ENCODE measurements at places on chromosomes 1 and 21. TPM values are rescaled to one million over a fixed set of nuclear protein-coding genes. Genes with fewer than 3 reads are reported as not detected.
A peak's percentile ranks its signal among the peaks of the same experiment; 100 is the strongest.

DNA sequence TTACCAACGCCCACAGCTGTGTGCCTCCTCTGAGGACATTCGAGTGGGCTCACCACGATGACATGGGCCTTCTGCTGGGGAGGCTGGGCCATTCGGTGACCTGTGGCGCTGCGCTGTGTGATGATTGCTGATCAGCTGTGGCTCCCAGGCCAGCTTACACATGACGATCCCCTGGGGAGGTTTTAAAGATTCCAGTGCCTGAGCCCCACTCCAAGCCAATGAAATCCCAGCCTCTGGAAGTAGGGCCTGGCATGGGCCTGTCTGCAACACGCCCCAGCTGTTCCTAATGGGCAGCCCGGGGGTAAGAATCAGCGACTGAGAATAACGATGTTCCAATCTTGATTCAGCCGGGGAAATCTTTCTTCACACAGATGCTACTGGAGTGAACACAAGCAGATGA, 153.7 kb downstream of the KCNJ6 start:
- no peak for DNase-seq

DNA sequence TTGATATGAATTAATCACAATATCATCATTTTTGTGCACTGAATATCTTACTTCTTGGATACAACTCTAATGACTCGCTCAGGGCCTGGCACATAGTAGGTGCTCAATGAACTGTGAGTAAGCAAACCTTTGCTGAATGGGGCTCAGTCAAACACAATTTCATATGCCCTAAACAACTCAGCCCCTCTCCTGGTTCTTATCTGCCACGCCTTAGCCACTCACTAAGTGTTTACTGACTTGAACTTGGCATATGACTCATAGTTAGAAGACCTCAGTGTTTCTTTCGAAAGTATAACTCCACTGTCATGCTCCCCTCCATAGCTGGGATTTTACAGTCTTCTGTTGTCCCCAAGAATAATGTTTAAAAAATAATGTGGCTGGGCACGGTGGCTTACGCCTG, 4.8 kb upstream of the IFNLR1 start:
- no peak for DNase-seq

DNA sequence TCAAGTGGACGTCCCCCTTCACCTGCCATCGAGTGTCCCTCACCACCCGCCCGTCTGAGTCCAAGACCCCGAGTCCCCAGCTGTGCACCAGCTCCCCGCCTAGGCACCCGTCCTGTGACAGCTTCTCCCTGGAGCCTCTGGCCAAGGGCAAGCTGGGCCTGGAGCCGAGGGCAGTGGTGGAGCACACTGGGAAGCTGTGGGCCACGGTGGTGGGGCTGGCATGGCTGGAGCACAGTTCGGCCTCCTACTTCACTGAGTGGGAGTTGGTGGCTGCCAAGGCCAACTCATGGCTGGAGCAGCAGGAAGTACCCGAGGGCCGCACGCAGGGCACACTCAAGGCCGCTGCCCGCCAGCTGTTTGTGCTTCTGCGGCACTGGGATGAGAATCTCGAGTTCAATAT, 63.2 kb downstream of the VWA5B1 start:
- no peak for DNase-seq

GRCh38 chr1:168613038-168613451, 36.6 kb downstream of the XCL1 start:
- no peak for DNase-seq

Gene GPA33
- total RNA-seq, result 0.15 TPM

GRCh38 chr1:162861101-162861500, at the start of gene CCDC190:
TSS of gene CCDC190 (minus strand) at chr1:162861175. CDS start at chr1:162859646, 1,529 bp downstream.
- DNase-seq, result no peak

- DNase-seq, result peak; percentile 53
Measured at GRCh38 chr1:111948209-111949171, 41.0 kb downstream of the KCND3 start.

GRCh38 chr1:6034750-6035096, 11.0 kb upstream of the KCNAB2 start:
- no peak for DNase-seq

GRCh38 chr21:17758683-17759082, 60.5 kb downstream of the C21orf91 start:
- DNase-seq, result no peak

Gene MYCL
- total RNA-seq, result 5.3 TPM

- no peak for DNase-seq
Measured at GRCh38 chr1:187009320-187009719, 180.6 kb downstream of the PLA2G4A start.

Gene OR2T11
- not detected for total RNA-seq

GRCh38 chr1:75394386-75395139, 216.4 kb downstream of the SLC44A5 start:
- DNase-seq, result no peak

DNA sequence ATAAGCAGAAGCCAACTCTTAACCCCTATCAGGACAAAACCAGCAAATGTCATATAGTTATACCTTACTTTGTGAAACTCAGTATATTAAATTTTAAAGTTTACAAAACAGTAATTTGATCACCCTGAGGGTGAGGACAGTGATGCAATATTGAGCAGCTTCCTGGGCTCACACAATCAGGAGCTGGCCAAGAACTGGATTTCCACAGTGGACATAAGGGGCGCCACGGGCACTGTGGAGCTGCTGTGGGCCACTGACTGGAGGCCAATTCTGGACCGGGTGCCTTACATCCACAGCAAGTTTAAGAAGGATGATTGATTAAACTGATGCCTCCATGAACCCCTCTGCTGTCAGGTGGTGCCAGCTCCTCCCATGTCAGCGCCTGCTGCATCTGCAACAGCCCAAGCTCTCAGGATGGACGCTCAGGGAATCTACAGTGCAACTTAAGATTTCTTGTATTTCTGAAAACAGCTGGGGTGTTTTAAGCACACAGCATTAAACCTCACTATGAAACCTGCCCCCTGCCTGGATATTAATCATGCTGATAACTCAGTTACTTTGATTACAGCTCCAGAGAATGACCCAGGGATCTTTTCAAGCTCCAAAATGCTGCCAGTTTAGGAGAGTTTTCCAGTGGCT, 55.9 kb downstream of the TOR3A start:
- no peak for DNase-seq

GRCh38 chr1:207427832-207428585, 26.1 kb upstream of the CR2 start:
- DNase-seq, result no peak

DNA sequence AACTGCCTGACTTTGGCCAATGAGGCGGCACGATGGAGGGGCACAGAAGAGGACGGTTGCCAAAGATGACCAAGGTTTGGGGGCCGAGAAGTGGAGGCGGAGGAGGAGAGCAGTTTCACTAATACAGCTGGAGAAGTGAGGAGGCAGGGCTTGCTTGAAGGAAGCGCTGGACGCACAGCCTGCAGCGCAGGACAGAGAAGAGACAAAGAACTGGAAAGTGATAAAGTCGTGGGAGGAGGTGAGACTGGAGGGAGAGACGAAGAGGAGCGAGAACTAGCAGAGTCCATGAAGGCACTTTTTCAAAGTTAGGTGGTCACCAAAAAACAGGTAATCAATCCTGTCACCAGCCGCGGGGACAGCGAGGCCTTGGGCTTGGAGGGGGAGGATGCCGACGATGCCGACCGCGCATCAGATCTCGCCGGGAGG, 771 bp downstream of the PACC1 start:
- no peak for DNase-seq

Gene REN
- total RNA-seq, result not detected

DNA sequence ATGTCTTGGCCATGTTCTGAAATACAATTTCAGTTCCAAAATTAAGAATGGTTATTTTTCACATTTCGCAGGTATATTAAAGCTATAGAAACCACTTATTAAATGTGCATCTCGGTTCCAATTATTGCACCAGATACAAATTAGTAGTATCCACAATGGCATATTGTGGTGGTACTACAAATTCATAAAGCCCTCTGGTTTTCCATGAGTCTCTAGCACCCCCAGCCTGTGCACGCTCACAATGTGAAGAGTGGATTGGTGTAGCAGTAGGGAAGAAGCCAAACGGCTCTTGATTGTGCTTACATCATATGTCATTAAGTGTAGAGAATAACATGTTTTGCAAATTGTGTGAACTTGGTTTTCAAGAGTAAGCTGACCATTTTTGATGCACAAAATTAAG, 1.9 kb upstream of the BRINP3 start:
- DNase-seq, result no peak

DNA sequence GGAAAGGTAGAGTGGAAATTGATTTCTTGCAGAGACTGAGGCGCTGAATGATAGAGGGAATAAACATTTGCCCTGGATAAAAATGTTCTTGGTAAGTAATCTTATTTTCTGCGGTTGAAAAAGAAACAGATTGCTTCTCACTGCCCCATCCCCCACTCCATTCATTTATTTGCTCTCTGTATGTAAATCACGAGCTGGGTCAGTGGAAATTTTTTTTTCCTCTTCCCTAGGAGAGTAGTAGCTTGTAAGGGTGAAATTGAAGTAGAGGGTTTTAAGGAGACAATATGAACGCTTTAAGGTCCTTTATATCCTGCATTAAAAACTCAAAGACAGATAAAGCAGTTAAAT, 1.4 kb upstream of the BRINP3 start:
- no peak for DNase-seq

Gene CFHR1
- not detected for total RNA-seq

GRCh38 chr1:18947570-18947969, 8.9 kb downstream of the IFFO2 start:
- no peak for DNase-seq

Gene TTC24
- not detected for total RNA-seq

DNA sequence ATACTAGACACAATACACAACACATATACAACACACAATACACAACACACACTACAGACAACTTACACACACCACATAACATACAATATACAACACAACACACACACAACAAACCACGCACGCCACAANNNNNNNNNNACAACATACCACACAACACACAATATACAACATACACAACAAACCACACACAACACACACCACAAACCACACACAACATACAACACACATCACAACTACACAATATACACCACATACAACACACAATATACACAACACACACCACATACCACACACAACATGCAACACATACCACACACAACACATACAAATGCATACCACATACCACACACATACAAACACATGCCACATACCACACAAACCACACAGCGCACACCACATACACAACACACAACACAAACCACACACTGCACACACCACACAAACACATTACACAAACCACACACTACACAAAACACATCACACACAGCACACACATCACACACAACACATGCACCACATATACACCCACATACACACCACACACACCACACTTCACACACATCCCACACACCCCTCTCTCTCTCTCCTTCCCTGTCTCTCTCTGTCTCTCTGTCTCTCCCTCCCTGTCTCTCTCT, 108.3 kb downstream of the ETS2 start:
- no peak for DNase-seq

GRCh38 chr1:230250666-230251065, 175.5 kb downstream of the PGBD5 start:
- DNase-seq, result no peak

Gene ANXA9
- 3.6 TPM for total RNA-seq

Gene LCE1B
- not detected for total RNA-seq

Gene PKN2
- total RNA-seq, result 60.3 TPM

DNA sequence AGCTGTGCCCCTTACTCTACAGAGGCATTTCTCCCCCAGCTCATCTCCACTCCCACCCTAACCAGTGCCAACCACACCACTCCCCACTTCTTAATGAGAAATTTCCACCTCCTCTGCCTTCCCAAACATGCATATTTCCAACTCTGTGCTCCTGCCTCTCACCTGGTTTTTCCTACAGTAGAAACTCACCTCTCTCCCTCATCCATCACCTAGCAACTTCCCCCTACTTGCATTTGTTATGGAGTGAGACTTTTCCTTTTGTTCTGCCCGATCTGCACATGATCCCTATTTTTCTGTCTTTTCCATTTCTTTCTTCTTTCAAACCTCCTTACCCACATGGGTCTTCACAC, 11.9 kb downstream of the RGS8 start:
- no peak for DNase-seq

DNA sequence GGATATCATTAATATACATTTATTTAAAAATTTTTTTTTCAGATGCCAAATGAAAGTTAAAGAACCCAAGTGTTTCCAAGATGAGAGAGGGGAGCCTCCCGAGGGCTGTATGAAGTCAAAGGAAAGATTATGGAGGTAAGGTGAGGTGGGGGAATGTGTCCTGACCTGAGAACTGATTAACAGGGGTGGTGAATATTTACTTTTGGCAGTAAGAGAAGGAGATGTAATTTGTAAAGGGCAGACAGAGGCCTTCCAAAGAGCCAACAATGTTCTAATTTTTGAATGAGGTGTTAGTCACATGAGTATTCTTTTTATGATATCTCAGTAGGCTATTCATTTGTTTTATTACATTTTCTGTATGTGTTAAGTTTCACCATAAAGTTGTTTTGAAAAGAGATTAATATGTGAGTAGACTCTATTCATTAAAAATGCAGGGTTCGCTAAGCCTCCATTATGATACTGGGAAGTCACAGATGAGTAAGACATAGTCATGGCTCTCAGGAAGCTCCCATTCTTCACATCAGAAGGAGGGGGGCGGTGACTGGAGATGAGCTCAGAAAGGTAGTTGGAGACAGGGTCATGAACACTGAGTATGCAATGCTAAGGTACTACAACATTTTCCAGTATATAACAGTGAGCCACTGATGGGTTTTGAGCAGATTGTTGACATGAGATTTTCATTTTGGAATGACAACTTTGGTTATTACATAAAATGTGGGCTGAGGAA, 62.4 kb upstream of the TNFSF18 start:
- DNase-seq, result no peak

- no peak for DNase-seq
Measured at GRCh38 chr1:200035397-200035955, 8.0 kb downstream of the NR5A2 start.

DNA sequence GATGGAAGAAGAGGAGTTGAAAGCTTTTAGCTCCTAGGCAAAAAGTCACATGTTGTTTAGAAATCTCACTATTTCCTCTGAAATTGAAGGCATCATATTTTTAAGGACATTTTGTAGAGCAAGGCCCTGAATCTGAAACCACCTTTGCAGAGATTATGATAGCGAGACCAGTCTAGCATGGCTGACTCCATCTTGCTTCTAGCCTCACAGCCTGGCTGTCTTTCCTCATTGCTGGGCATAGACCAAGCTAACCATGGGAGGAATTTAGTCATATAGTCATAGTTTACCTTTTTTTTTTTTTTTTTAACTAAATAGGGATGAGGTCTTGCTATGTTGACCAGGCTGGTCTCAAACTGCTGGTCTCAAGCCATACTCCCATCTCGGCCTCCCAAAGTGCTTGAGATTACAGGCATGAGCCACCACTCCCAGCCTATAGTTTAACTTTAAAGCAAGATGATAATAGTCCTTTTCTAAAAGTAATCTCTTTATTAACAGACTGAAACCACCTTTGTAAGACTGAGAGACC, 42.2 kb upstream of the ZNF326 start:
- DNase-seq, result no peak

- no peak for DNase-seq
Measured at GRCh38 chr1:51070011-51070410, 32.0 kb upstream of the C1orf185 start.

GRCh38 chr1:38815903-38816627, 43.5 kb downstream of the RRAGC start:
- no peak for DNase-seq

Gene SLAMF9
- not detected for total RNA-seq
